NCI-H1105 treated with DMSO at 0.1 percent for 48 hours (cell line): ENCODE measurements at places on chromosomes 6 and 20.
A peak's percentile ranks its signal among the peaks of the same experiment; 100 is the strongest.

DNA sequence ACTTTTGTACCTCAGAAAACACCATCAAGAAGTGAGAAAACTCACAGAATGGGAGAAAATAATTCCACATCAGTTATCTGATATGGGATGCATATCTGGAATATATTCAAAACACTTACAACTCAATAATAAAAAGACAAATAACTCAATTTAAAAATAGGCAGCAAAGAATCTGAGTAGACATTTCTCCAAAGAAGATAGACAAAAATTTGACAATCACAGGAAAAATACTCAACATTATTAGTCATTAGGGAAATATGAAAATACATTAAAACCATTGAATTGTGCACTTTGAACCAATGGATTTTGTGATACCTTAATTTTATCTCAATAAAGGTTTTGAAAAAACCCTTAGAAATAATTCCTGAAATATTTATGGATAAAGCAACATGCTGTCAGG, 36.9 kb upstream of the STMND1 start:
- DNase-seq: no peak

GRCh38 chr6:122676688-122677087, 66.5 kb downstream of the PKIB start:
- DNase-seq: no peak

GRCh38 chr6:166500246-166500645, 86.2 kb downstream of the RAMACL start:
- no peak for DNase-seq

GRCh38 chr20:52496191-52496590, 304.6 kb upstream of the ZFP64 start:
- DNase-seq: no peak

- no peak for DNase-seq
Measured at GRCh38 chr20:8155229-8155628, 23.2 kb downstream of the PLCB1 start.

- DNase-seq: no peak
Measured at GRCh38 chr6:169168302-169168630, 85.4 kb downstream of the THBS2 start.

DNA sequence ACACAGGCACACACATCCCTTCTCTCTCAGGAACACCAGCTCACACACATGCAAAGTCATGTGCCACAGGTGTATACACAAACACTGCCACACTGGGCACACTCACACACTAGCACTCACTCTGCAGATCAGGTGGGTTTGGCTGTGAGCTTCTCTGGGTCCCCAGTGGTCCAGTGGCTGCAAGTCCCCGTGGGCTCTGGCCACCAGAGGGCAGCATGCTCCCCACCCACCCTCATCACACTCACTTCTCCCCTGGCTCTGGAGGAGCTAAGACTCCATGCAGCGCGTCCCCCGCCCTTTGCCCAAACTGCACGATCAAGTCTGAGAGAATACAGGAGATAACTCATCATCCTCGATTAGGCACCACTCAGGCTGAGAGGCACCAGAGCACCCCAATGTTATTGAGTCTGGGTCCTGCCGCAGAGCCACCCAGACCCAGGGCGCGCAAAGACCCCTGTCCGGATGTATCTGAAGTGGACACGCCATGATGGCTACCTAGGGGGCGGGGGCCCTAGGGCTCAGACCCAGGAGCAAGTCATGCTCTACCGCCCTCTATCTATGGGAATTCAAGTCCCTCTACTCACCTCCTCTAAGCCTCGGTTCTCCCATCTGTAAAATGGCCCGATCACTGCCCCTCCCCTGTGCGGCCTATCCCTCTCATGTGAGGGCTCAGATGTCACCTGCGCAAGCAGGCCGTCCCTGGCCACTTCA, 90.5 kb downstream of the GRM4 start:
- peak; percentile 75 for DNase-seq

DNA sequence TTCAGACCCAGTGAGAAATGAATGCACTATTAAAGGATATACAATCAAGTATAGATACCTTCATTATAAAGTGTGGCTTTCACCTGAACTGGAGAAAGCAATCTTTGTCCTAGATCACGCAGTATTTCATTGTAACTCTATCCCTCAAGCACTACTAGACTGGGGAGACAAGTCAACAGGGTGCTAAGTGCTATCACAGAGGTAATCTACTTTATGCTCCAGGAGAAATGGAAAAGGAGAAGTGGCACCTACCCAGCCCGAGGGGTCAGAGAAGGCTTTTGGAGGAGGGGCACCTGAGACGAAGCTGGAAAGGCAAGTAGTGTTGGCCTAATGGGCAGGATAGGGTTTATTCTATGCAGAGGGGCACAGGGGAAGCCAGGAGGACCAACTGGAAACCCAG, 17.1 kb downstream of the ZHX3 start:
- no peak for DNase-seq

DNA sequence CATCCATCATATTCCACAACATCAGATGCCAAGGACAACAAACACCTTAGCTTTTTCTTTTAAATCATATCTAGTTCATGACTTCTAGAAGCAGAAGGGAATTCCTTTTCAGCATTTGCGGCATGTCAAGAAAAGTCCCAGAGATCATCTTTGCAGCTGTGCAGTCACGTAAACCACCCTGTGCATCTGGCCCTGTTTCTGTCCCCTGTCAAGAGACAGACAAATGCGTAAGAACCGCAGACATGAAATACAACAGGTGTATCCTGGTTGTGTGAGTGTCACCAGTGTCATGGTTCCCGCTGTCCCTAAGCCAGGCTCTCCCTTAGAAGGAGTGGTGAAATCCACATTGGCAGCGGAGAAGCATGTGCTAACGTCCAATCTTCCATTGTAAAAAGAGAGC, 28.1 kb downstream of the LY86 start:
- no peak for DNase-seq

DNA sequence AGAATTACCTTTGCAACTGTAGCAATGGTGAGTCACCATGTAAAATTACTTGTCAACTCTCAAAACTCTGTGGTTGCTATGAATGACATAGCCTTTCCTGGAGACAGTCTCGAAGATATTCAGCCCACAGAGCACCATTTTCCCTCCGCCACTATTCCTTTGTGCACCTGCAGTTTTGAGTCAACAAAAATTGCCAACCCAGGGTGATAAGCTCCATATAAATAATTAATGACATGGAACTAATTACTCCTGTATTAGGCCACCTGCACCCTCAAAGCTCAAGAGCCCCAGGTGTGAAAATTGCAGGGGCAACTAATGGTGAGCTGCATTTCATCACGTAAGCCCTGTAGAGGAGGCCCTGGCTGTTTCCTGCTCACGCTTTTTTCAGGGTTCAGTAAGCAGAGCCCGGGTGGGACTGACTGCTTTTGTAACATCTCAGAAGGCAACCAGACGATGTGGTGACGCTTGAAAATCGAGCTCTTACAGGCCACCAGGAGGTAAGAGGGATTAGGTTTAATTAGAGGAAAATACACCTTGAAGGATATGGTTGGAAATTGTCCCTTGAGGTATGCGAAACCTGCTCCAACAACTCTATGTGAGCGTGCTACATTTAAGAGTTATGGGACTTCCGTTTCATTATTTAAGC, 70.8 kb downstream of the BMP2 start:
- DNase-seq: peak; percentile 91

- no peak for DNase-seq
Measured at GRCh38 chr6:140002396-140003022, 628.1 kb upstream of the CITED2 start.
